ENCODE measurements at places on chromosomes 4 and X.

- no peak for DNase-seq
Observed at GRCh38 chrX:75151827-75152592, 4.1 kb downstream of the ABCB7 start.

DNA sequence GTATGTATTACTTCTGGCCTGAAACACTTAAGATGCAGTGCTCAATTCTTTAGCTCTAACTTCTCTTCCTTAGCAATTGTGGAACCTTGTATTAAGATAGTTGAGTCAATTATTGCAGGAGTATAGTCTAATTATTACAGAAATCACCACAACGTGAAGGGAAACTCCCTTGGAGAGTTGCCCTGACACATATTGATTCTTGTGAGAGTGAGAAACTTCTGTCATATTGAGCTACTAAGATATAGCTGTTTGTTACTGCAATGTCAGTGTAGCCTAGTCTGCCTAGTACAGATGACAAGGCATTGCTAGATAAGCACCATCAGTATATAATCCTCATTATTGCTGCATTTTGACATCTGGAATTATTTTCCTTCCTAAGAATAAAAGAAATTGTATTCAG lies 82.7 kb upstream of the TEX13C start:
- no peak for DNase-seq

DNA sequence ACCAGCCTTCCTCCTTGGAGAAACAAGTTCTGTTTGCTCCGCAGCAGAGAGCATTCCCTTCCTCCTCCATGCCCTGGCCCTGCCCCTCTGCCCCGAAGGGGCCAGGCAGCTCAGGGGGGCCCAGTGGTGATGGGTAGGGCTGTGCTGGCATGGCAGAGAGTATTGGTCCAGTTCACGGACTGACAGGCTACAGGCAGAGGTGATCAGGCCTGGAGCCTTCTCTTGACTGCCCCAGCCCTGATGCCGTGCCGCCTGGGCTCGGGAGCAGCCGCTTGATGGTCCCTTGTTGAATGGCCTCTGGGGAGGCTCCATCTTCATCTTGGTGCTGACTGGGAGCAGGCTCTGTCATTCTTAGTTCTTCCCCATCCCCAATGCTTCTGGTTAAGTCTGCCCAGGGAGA lies 9.6 kb downstream of the NLGN3 start:
- DNase-seq: no peak

GRCh38 chrX:103586314-103586646 lies 965 bp downstream of the TCEAL4 start:
- no peak for DNase-seq

DNA sequence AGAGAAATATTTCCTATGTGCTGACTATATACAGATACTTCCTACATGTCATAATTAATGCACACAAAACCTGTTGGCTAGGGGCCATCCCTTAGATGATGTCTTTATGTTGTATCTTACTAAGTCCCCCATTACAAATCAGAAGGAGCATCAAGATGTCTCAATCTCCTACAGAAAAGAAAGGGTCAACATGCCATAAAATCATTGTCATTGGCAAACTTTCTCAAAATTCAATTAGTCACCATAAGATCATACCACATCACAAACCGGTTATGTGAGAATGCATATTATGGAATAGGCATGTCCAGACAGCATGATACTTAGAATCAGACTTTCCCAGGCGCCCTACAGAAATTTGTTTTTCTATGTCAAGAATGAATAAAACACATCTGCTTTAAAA lies 175.2 kb upstream of the TET2 start:
- no peak for DNase-seq

- no peak for DNase-seq
Observed at GRCh38 chr4:3829956-3830773, 64.0 kb downstream of the ADRA2C start.

DNA sequence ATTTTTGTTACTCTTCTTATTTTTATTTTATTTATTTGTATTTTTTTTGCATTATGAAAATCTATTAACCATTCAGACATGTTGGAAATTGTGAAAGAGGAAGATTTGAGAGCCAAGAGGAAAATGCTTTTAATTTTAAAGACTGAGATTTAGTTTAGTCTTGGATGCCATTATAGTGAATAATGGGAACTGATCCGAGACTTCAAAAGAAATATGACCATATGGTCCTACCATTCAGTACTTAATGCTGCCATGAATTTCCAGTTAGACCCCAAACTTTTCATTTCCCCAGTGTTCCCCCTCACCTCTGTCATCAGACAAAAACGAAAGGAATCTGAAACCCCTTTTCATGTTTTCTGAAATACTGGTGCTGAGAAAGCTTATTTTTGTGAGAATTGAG lies 95.5 kb downstream of the TENM3 start:
- DNase-seq: no peak

- DNase-seq: no peak
Observed at GRCh38 chr4:18957716-18958115, 936.2 kb upstream of the LCORL start.

DNA sequence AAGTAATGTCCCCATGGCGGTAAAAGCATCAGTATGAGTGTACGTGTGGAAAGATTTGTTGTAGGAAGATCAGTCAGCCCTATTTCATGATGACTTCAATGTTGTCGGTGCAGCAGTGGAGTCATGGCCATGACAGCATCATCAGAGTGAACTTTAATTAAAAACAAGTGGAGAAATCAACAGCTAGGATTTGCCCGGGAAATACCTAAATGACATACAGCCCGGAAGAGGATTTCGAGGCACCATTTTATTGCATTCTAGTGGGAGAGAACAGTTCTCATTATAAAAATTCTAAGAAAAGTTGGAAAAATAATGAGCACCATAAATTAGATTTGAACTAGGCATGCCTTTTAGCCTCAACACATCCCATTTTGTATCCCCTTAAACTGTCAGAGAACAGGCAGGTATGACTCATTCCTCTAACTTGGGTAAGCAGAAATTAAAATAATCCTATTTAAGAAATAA lies 170.1 kb downstream of the SHROOM3 start:
- DNase-seq: no peak

- no peak for DNase-seq
Observed at GRCh38 chrX:133749370-133749769, 236.0 kb downstream of the GPC3 start.

DNA sequence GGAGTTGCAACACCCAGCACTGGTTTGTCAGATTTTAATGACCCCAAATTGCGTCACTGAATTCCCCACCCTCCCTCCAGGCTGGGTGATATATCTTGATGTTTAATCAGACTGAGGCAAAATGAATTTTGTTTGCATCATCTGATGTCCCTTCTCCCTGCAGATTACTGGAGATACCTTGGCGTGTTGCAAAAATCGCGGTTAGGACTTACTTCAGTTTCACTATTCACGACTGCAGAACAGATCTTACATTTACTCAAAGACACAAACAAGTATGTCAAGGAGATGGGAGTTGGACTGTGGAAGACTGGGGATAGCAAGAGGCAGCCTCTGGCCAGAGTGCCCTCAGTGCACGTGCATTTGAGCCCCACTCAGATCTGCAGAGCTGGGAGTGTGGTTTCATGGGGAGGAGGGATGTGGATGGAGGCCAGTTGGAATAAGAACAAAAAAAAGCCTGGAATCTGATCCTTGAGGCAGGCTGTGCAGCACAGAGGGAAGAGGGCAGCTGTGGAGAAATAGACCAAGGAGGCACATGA lies 92.2 kb upstream of the MTM1 start:
- DNase-seq: no peak

DNA sequence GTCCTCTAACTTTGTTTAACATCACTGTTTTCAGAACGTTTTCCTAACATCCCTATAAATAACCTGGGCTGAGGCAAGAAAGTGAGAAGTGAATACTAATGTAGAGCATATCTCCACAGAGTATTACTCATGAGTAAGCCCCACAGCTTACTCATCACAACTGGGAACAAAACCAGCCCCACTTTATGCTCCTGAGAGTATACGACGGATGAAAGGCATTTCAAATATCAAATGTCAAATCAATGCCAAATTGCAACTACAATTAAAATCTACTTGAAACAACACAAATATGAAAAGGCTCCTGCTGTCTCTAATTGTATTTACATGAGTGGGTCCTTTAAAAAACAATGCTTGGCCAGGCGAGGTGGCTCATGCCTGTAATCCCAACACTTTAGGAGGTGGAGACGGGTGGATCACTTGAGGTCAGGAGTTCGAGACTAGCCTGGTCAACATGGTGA lies 41.2 kb downstream of the SH3RF1 start:
- DNase-seq: peak; percentile 38

DNA sequence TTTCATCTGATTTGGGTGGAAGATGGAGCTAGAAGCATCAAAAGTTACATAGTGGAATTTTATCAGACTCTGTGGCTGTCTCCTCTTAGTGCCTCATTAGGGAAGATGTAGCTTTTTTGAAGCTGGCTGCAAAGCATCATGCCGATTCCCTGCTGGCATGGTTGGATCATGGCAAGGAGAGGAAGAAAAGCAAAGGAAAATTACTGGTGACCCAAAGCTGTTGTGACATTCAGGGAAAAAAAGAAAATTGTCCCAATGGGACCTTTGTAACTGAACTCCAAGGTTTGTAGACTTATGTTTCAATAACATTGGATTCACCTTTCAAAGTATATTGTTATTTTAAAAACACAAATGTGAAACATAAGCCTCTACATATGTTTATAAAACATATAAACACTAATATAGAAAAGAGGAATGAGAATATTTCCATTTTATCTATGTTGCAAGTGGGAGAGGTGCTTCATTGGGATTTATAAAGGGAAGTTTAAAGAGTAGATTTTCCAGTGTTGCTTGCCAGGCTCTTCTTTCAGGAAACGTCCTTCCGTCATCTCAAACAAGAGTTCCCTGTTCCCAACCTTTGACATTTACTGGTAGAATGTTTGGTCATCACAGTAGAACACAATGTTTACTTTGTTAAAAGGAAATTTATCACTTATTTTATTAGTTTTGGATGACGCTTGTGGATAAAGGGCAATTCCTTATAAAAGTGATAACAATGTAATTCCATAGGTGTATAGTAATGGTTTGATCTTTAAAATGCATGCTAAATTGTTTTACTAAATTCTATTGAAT lies 190.1 kb upstream of the GPRIN3 start:
- DNase-seq: no peak

DNA sequence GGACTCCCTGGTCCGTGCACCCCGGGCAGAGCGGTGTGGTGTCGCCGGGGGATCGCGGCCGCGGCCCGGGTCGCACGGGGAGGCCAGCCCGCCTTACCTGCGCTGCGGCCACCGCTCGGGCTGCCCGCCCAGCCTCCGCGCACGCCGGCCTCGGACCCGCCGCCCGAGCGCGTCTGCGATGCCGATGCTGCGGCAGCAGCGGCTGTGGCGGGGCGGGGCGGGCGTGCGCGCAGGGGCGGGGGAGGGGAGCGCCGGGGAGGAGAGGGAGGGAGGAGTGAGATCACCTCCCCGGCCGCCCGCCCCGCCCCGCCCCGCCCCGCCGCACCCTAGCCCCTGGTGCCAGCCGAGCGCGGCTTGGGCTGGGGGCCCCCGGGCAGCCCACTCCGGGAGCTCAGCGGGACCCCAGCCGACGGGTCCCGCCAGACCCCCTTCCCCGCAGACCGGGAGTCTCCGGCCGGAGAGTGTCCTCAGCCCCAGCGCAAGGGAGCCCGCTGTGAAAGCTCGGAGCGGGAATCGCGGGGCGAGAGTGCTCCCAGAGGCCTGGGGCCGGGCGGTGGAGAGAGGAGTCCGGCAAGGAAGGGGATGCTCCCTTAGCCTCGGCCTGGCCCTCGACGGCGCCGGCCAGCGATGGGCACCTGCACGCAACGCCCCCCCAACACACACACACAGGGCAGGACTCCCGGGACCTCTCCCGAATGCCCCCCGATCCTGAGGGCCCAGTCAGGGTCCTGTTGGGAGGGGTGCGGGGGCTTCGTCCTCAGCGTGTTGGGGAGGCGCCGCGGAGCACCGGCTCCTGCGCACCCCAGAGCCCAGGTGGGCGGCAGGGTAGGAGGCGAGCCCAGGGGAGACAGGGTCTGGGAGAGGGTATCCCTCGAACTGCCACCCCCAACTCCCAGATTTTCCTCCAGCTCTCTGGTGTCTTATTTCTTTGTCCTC lies at the start of gene L1CAM:
L1CAM (minus strand) TSS at position 206 of the 936 bp plus-strand sequence. CDS start 10,337 bp downstream, outside the sequence.
- DNase-seq: peak; percentile 35

GRCh38 chr4:3291969-3292570 lies 751 bp upstream of the RGS12 start:
- no peak for DNase-seq

DNA sequence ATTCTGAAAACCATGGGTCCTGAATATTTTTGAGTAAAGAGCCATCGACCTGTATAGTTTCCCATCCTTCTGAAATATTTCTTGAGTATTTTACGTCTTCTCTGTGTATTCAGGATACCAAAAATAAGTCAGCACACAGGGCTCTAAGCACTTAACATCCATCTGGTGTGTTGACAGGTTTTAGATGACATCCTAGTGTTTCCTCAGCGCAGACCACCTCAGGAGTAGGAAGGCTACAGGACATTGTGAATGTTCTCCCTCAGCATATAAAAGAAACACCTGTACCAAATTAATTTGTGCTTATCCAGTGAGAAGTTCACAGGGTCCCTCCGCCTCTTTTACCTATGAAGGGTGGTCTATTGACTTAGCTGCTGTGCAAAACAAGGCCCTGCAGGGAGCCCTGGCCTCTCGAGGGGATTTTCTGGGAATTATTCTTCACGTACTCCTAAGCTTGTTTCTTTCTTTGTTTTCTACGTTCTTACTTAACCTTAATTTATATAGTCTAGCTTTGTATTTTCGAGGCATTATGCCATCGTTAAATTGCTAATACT lies 241.8 kb downstream of the FBXO8 start:
- DNase-seq: peak; percentile 90

DNA sequence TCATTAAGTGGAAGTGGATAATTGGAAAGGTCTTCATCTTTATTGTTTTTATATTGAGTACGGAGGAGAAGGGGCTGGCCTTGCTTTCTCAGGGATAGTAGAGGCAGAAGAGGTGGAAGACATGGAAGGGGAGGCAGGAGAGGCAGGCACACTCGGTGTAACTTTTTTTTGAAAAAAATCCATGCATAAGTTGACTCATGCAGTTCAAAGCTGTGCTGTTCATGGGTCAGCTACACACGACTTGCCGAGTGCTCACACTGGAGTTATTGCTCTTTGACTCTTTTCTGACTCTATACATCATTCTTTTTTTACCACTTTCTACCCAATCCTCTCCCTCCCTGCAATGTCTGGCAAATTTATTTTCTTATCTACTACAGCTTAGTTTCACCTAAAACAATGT lies 158.3 kb upstream of the AADAT start:
- no peak for DNase-seq

- DNase-seq: no peak
Observed at GRCh38 chrX:35809781-35810180, 11.6 kb downstream of the MAGEB16 start.

GRCh38 chr4:83113429-83113786 lies 1.1 kb downstream of the PLAC8 start:
- DNase-seq: no peak
